RWPE1 (cell line): ENCODE measurements at places on chromosomes 16 and 17.

DNA sequence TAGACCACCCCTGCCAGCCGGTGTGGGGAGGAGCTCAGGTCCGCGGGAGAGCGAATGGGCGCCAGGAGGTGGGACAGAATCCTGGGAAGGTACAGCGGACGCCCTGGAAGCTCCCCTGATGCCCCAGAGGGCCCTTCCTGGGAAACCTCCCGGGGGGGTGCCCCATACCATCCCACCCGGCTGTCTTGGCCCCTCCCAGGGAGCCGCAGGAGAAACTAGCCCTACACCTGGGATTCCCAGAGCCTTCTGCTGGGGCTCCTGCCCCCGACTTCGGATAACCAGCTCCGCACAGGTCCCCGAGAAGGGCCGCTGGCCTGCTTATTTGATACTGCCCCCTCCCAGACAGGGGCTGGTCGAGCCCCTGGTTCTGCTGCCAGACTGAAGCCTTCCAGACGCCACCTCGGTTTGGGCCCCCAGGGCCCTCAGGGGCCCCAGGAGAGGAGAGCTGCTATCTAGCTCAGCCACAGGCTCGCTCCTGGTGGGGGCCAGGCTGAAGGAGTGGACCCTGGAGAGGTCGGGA is 3.0 kb upstream of the CBX4 start:
- no peak for DNase-seq

GRCh38 chr17:4956493-4957061 is 5.7 kb downstream of the ENO3 start:
- DNase-seq = no peak

DNA sequence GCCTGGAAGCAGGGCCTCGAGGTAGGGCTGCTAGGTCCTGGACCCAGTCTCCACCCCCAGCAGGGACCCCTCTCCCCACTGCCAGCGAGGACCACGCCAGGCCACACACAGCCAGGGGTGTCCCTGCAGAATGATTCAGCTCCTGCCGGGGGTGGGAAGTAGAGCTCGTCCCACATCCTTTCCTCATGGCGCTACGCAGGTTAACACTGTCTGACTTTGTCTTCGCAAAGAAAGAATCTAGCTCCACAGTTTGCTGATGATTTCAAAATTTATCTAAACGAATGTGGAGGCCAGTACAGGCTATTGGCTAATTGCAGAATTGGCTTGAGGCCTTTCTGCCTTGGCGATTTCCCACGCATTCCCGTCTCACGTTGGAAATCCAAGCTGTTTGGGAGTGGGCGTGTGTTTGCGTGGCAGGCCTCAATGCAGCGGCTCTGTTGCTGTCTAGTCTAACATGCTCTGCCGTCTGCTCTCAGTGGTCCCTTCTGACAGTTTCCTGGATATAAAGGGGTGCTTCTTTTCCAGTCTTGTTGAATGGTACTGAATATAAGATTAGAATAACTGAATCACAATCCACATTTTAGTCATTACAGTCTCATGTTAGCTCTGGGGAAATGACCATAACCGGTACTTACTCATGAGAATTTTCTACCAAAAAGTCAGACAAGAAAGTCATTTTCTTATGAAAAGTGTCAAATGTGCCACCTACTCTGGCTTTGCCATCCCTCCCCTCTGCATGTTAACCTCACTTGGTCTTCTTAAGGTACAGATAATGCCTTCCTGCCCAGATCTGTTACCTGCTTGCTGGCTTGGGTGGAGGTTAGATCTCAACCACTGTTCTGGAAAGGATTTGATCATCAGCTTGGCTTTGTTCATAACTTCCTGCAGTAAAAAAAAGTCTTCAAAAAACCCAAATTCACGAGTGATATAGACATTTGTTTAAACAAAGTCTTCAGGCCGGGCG is 252.4 kb downstream of the NTN1 start:
- no peak for DNase-seq

DNA sequence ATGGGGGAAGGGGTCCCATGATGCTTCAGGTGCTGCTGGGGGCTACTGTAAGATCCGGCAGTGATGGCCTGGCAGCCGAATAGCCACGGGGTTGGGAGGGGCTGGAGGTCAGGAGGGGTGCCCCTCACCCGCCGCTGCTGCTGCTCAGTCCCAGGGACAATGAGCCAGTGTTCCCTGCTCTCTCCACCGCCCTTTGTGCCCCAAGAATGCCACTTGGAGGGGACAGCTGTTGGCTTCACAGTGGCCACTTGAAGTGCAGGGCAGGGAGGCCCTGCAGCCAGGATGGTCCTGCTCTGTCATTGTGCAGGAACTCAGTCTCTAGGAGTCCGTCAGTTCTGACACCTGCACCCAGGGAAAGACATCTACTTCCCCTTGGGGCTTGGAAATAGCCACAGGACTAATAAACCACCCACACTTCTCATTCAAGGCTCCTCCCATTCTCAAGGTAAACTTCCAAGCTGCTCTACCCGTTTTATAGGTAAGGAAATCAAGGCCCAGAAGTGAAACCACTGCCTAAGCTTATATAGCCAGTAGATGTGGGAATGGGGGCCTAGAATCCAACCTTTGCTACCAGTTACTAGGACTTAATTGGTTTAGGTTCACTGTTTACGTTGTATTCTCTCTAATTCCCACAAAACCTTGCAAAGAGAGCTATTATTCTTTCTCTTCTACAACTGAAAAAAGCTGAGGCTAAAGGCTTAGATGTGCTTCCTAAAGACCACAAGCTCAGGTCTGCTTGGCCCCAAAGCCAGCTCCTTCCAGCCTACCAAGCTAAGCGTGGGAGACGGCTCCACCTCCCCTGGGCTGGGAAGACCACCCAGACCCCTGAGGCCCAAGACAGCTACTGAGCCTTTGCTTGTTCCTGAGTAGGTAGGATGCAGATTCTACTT is 6.2 kb upstream of the CPSF4L start:
- no peak for DNase-seq

GRCh38 chr17:46818316-46818928 is at the start of gene WNT3:
TSS of gene WNT3 (minus strand) at chr17:46818692. CDS start at chr17:46818597, 95 bp downstream.
- DNase-seq = peak; percentile 51

DNA sequence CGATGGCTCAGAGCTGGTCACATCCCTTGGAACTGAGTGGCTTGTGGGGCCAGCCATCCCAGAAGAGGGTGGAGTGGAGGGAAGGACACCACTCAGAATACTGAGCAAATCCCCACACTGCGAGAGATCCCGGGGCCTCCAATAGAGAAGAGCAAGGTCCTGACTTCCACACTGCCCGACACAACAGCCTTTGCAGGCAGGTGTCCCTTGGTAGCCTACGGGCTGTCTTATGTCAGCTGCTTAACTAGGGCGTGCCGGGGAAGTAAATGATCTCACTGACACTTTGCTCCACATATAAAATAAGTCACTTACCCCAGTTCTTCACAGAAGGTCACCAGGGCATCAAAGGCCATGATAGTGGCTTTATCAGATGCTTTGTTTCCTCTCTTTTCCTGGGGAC is 16.1 kb downstream of the RECQL5 start:
- no peak for DNase-seq

DNA sequence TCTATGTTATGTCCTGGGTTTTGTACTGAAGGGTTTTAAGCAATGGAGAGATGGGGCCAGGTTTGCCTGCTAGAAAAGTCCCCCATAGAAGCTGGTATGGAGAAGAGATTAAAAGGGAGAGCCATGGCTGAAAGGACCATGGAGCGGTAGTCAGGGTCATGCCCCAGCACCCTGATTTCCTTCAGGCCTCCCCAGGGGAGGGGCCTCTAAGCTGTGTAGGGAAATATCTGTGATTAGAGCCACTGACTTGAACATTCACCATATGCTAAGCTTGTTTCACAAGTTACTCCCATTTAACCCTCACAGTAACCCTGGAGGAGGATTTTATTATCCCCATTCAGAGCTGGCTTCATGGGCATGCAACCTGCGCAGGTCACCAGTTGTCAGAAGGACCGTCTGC is 3.8 kb upstream of the ATP2A3 start:
- no peak for DNase-seq

GRCh38 chr17:70956726-70957125 is 787.4 kb downstream of the KCNJ2 start:
- no peak for DNase-seq
